NCI-H524 treated with DMSO at 0.1 percent for 48 hours (cell line): ENCODE measurements at places on chromosomes 1 and 21.

- DNase-seq = no peak
These were observed 22.1 kb downstream of the SOX13 start for GRCh38 chr1:204094856-204095634.

- DNase-seq = no peak
These were observed 62.4 kb upstream of the STUM start for GRCh38 chr1:226486161-226486560.

DNA sequence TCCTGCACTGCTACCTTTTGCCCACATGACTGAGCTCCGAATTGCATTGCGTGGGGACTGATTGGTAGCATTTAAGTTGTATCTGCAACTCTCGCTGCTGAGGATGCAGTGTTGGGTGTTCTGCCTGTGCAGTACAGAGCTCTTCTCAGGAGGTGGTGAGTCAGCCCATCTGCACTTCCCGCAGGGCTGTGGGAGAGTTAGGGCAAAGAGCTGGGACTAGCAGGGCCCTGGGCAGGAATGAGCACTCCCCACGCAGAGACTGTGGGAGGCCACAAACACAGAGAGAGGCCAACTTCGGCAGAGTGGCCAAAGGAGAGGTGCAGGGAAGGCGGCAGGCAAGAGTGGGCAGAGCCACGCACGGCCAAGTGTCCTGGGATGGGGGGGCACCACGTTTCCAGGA, 244.7 kb downstream of the SIPA1L2 start:
- no peak for DNase-seq

- no peak for DNase-seq
These were observed 3.4 kb upstream of the NVL start for GRCh38 chr1:224333309-224333926.

DNA sequence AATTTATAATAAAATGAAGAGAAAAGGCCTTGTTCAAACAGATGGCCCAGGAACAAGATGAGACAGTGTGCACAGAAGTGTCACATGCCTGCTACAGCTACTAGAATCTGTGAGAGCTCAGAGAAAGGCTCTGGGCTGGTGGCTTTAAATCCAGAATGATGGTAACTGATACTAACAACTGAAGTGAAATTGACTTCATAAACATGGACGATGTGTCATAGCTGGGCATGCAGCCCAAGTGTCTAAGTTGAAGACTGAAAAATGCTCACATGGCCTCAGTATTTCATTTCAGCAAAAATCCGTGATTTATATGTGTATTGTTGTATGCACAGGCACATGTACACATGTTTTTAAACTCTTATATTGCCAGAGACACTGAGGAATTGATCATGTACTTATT, 208.3 kb upstream of the RUNX1 start:
- no peak for DNase-seq

- DNase-seq = no peak
These were observed 585.4 kb upstream of the PLXNA2 start for GRCh38 chr1:208829595-208829994.

DNA sequence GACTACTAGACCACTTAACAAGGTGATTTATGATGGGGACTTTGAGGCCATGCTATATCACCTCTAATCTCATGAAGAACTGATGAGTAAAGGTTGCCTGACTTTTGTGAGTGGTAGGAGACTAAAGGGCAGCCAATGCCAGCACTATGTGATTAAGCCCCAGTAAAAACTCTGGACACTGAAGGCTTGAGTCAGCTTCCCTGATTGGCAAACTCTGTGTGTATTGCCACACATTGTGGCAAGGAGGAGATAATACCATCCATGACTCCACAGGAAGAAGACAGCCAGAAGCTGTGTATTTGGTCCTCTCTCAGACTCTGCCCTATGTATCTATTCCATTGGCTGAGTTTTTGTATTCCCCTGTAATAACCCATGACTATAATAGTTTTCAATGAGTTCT, 413.3 kb upstream of the ZRANB2 start:
- DNase-seq = no peak

GRCh38 chr1:219428651-219429050, 184.3 kb downstream of the ZC3H11B start:
- no peak for DNase-seq

GRCh38 chr1:199081739-199082138, 442.9 kb downstream of the PTPRC start:
- DNase-seq = no peak

DNA sequence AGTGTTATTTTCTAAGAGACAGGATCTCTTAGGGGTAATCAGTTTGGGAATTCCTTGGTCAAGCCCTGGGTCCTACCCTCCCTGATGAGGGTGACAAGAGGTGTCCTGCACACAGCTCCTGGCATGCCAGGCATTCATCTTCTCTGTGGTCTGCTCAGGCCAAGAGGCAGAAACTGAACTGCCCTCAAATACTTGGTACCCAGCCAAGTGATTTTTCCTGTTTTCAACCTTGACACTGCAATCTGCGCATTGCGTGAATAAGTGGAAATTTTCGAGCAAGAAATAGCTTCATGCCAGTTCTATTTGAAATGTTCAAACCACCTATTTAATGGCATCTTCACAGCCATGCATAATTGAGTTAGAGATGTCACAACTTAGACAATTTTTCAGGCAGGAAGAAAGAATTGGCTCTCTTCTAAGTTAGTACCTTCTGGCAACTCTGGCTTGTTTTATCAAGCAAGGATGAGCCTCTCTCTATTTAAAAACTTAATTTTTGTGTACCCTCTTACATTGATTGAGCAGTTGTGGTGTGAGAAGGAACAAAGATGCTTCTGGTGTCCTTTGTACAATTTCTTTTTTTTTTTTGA, 27.0 kb downstream of the DNM3 start:
- DNase-seq = no peak

GRCh38 chr1:244236101-244236500, 185.0 kb downstream of the ZBTB18 start:
- no peak for DNase-seq

GRCh38 chr1:64549464-64550239, 79.7 kb downstream of the CACHD1 start:
- no peak for DNase-seq

GRCh38 chr1:60052601-60053000, 21.0 kb downstream of the C1orf87 start:
- peak; percentile 95 for DNase-seq

DNA sequence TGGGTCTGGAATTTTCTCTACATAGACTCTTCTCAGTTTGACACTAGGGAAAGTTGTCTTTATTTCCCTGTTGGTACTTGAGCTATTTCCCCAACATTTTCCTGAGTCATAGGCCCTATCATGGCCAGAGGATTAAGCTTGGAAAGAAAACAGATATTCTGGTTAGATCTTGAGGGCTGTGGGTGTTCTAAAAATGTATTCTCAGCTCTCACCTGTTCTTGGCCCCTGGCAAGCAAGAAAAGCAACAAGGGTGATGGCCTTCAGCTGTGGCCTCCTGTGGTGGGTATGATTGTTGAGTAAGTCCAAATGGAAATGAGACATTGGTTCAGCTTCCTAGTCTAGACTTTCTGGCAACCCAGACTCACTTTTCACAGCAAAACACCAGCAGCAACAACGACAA, 17.4 kb upstream of the LCE3A start:
- DNase-seq = no peak

- DNase-seq = no peak
These were observed 389.7 kb downstream of the PTPRU start for GRCh38 chr1:29626066-29626465.

- no peak for DNase-seq
These were observed 8.9 kb upstream of the CTSE start for GRCh38 chr1:206032380-206033140.

DNA sequence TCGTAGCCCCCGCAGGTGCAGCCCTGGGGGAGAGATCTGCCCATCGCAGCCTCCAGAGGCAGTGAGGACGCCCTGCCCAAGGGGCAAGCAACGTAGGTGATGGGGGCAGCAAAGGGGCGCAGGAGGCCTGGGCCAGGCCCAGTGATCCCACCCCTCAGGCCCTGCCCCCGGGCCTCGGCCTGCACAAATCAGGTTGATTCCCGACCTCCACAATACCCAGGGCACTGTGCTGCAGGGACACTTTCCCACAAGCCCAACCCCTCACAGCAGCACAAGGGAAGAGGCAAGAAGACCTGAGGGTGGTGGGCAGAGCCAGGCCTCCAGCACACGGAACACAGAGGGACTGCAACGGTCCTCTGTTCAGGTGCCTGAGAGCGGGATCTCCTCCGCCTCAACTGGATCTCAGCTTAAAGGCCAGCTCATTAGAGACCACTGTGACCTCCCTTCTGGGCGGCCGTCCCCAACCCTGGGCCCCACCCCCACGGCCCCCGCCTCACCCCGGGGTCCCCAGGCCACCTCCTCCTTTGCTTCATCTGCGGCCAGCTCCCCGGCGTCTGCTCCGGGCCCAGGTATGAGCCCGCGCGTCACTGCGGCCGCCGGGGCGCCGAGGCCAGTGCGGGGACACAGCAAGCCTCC, 812 bp upstream of the ARF1 start:
- no peak for DNase-seq
